ENCODE measurements at places on chromosomes 4 and X.

GRCh38 chr4:65242156-65242846, 428.0 kb downstream of the EPHA5 start:
- DNase-seq: no peak

DNA sequence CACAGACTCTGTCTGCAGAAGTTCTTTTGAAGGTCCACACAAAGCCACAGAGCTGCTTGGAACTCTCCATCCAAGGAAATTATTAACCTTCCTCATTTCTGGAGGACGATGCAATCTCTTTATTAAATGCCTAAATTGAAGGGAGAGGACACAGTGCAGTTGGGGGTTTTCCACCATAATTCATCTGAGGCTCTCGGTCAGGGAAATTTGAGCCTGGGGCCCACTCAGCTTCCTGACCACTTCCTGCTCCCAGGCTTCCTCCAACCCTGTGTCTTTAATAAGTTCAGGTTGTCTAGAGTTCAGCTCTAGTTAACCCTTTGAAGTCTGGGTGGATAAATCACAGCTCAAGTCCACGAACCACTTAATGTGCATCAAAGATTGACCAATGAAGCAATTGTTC, 58.5 kb downstream of the PRPS1 start:
- DNase-seq: no peak

GRCh38 chr4:169164669-169165415, 105.9 kb downstream of the SH3RF1 start:
- DNase-seq: peak; percentile 58

GRCh38 chr4:161581262-161582230, 582.3 kb downstream of the FSTL5 start:
- no peak for DNase-seq

- no peak for DNase-seq
These were observed 14.6 kb downstream of the ZNF718 start for GRCh38 chr4:138935-139334.

DNA sequence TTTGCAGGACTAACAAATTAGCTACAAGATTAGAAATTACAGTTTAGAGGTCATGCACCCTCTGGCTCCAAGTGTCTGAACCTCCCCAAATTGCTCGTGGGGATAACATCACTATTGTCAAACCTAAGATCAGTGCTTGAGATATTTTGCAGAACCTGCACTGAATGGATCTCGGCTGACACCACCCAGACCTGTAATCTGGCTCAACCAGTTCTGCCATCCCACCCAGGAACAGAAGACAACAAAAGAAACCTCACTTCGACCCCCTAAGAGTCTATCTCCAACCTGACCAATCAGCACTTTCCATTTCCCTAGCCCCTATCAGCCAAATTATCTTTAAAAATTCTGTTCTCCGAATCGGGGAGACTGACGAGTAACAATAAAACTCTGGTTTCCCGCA, 318.7 kb downstream of the NAP1L3 start:
- no peak for DNase-seq

DNA sequence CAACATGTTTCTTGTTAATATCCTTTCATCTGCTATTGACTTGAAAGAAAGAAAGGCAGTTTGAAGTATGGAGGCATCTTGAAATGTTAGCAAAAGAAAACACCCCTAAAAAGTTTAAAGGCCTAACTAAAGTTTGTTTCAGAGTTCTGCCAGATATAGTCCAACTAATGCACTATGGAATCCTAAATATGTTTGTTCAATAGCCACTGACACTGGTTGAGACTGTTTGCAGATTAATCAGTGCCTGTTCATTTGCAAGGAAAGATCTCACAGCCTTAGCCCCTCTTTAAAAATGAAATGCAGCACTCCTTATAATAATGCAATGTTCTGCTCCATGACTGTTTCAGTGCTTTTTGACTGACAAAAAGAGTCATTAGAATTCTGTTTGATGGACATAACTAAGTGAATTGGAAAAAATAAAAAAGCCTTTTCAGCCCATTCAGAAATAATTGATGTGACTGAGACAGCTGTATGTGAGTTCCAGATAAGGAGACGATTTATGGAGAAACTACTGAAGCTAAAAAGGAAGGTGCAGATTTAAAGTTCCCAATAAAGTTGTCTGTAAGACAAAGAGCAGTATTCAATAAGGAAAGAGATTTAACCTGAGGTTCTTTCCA, 192.0 kb downstream of the PCDH7 start:
- DNase-seq: no peak

DNA sequence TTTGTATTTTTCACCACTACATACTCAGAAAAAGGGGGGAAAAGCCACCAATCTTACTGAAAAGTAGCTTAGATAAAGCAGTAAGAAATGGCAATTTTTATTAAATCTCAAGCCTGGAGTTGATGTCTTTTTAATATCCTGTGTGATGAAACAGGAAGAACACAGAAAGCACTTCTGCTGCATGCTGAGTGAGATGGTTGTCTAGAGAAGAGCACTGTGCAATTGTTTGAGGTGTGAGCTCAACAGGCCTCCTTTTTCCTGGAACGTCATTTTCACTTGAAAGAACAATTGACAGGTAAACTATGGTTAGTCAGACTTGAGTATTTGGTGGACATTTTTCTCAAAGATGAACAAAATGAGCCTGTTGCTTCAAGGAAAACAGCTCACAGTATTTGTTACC, 73.9 kb downstream of the RTL5 start:
- no peak for DNase-seq

DNA sequence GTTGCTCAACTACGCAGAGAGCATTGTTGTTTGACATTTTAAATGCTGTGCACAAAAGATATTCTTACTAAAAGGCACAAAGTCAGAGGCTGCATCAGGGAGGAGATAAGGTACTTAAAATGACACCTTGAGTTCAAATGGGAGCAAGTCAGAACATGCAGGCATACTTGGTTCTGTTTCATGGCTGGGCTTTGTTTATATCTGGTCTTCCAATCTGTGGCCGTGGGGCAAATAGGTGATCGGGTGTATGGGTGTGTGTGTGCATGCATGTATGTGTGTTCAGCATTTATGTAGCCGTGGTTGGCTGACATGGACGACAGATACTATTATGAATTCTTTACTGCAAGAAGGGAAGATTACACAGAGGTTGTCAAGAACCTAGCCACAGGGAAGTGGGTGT, 106.1 kb downstream of the RASL11B start:
- DNase-seq: peak; percentile 79

DNA sequence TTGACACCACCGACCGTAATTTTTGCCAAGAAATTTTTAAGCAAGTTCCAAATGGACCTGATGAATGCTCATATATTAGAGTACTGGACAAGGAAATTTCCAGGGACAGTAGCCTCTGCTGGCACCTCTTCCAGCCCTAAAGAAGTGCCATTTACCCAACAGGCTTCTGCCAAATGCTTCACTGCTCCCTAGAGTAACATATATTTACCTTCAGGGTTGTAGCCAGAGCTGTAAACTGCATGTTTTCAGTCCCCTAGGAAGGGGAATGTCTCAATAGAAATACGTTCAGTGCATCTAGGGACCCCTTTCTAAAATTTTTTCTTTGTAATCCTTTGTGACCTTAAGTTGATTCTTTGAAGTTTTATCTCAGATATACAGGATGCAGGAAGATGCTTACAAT, 143.1 kb upstream of the SMAD1 start:
- no peak for DNase-seq

DNA sequence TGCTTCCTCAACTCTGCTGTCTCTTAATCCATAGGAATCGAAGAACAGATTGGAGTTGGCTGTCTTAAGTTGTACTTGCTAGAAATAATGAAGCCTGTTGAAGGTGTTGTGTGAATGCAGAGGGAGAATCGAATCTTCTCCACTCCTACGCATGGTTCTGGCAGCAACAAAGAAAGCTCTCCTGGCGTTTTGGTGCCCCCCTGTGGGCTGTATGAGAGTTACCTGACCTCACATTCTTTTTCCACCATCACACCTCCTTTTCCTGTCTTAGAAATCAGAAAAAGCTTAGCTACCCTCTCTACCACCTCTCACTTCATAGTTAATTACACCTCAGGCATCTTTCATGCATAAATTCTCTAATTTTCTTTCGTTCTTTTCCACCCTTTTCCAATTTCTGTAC, 16.3 kb downstream of the KLF8 start:
- peak; percentile 74 for DNase-seq

- no peak for DNase-seq
These were observed 1040.7 kb upstream of the INTU start for GRCh38 chr4:126592088-126592487.

- no peak for DNase-seq
These were observed 327.2 kb upstream of the DIPK2B start for GRCh38 chrX:45527834-45528233.

- DNase-seq: no peak
These were observed 44.9 kb downstream of the NAT8L start for GRCh38 chr4:2103843-2104547.

DNA sequence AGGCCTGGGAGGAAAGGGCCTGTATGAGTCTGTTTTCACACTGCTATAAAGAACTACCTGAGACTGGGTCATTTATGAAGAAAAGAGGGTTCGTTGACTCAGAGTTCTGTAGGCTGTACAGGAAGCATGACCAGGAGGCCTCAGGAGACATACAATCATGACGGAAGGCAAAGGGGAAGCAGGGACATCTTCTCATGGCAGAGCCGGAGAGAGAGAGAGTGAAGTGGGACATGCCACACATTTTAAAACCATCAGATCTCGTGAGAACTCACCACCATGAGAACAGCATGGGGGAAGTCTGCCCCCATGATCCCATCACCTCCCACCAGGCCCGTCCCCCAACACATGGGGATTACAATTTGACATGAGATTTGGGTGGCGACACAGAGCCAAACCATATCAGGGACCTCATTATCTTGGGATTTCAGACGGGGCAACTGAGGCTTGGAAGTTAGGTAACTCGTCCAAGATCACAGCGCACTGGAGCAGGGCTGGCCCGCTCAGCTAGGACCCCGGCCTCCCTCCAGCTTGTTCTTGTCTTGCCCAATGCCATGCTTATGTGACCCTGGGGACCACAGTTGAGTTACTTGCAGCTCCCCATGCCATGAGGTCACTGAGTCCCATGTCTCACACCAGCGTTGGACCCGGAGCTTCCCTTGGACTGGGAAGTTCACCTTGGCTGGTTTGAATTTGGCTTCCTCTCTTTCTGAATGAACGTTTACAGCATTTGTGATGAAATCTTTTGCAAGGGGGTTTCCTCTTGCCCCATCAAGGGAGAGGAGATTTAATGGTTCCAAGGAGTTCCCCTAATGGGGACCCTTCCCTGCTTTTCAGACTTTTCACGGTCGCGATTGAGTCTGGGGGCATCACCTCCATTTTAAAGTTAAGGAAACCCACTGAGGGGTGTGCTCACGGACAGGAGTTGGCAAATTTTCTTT, 18.1 kb downstream of the HTRA3 start:
- no peak for DNase-seq

DNA sequence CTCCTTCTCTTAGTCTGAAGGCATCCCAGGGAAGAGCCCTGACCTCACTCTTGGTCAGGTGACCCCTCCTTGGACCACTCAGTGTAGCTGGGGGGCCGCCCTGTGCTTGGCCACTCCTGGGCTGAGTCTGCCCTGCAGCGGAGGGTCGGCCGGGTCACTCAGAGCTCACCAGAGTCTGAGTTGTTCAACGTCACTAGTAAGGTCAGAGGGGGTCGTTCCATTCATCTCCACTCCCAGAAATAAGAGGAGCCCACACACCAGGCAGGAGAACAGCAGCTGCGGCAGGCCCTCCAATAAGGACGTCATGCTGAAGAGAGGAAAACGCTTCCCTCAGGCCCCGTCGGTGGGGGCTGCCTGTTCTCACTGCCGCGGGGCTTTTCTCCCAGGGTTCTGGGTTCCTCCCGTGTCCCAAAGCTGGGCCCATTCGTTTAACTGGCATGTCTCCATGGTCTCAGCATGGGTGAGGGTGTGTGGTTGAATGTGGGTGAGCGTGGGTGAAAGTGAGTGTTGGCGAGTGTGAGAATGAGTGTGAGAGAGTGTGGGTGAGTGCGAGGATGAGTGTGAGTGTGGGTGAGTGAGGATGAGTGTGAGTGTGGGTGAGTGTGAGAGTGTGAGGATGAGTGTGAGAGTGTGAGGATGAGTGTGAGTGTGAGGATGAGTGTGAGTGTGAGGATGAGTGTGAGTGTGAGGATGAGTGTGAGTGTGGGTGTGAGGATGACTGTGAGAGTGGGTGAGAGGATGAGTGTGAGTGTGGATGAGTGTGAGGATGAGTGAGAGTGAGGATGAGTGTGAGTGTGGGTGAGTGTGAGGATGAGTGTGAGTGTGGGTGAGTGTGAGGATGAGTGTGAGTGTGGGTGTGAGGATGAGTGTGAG, 47.7 kb downstream of the ING2 start:
- no peak for DNase-seq

DNA sequence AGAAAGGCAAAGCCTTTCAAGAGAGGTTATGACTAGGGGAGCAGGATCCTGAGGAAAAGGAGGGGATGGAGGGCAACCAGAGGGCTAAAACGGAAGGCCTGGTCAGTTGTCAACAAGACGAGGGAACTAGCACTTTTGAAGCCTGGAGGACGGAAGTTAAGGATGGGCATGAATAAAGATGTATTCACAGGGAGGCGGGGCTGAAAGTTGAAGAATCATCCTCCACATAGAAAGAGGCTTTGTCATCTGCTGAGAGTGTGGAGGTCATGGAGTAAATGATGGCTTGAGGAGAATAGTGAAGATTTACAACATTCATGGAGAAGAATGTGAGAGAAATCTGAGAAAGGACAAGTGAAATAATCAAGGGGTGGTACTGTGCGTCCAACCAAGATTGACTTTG, 137.5 kb downstream of the MAGEB17 start:
- no peak for DNase-seq

- DNase-seq: no peak
These were observed 56.4 kb upstream of the SLIT2 start for GRCh38 chr4:20195071-20195885.

DNA sequence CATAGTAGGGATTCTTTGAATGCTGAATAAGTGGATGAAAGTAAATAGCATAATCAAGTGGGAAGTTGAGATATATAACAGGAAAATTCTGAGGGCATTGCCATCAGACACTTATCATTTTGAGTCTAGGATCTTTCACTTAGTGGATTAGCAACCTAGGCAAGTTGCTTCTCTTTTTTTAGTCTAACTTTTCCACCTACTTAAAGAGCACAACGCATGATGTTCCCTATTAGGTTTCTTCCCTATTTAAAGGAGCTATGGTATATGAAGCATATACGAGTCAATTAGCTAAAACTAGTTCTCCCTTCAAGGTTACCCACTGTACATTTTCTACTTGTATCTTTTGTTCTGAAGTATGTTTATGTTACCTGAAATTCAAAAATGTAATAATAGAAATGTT, 67.1 kb upstream of the HS3ST1 start:
- no peak for DNase-seq

GRCh38 chr4:40305328-40306170, 29.6 kb upstream of the CHRNA9 start:
- no peak for DNase-seq

GRCh38 chrX:63985906-63986305, 200.9 kb upstream of the ARHGEF9 start:
- DNase-seq: no peak

Measured in trophoblast cell (in vitro differentiated cells and primary cell).